Omental fat pad (tissue), 4 donors: ENCODE measurements at places on chromosomes 11 and 22. TPM values are rescaled to one million over a fixed set of nuclear protein-coding genes. Genes with fewer than 3 reads are reported as not detected.

DNA sequence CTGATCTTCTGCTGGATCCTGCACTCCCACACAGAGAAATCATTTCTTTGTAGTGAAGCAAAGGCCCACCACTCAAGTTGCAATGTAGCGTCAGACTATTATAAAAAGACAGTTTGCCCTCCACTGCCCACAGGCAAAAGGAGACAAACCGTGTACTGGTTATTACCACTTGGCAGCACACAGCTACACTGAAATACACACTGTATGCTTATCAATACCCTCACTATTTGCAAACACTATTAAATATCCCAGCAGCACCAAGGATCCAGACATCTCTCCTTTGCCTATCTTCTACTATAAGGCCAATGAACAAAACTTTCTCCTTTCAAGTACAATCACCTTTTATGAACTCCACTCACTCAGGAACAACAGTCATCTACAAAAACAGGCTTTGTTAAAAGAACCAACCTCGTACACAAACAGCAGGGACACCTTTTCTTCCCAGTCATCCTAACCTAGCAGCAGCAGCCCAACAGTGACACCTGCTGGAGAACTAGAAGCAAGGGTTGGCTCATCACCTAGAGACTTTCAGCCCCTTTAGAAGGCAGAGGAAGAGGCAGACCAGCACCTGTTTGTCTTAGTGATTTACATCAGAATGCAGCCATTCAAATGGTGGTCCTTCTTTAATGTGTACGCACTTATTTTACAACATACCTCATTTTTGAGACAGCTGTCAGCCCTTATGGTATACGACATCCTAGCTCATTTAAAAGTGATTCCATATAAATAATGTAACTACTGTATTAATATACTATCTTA, 56.1 kb downstream of the AMBRA1 start:
- no peak for DNase-seq

DNA sequence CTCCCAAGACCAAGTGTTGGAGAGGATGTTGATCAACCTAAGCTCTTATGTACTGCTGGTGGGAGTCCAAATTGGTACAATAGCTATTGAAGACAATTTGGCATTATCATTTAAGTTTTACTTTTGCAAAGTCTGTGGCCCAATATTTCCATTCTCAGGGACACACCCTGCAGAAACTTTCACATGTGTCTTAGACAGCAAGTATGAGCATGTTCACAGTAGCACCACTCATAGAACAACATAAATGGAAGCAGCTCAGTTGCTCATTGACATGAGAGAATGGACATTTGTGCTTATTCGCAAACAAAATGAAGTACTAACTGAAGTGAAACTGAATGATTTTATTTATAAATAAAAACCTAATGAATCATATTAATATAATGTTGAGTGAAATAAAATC, 135.5 kb downstream of the NOX4 start:
- no peak for DNase-seq

DNA sequence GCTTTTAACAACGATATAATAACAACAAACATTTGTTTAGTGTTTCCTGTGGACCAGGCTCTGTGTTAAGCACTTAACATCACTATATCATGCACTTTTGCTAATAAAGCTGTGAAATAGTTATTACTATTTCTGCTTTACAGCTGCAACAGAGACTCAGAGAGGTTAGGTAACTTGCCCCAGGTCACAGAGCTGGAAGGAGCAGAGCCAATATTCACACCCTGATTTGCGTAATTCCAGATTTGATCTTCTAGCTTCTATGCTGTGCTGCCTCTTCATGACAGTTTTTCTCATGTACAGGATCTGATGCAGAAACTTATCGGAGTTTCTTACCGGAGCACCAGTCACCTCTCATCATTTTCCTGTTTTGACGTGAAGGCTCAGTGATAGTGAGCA, 33.6 kb upstream of the EHF start:
- DNase-seq = no peak

DNA sequence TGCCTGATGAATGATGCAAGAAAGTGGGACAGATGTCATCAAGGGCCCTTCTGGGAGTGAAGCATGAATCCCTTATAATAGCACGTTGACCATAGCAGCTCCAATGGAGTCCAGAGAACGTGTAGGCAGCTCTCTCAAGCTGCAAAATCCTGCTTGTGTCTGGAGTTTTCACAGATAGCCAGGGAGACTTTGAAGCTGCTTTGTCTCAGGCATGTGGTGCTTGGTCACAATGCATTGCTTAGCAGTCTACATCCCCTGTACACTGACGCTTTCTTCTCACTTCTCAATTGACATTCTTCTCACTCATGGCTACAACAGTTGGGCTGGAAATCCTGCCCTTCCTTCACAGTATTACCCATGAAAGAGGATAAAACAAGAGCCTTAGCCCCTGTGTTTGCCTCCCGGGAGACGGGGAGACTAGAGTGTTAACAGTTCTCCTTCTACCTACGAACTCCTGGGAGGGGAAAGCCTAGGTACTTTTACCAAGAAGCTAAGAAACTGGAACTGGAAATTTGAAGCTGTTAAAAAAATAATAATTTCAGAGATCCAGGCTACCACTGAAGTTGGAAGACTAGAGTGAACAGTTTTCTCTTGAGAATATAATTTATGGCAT, 20.7 kb upstream of the MMP7 start:
- DNase-seq = no peak

DNA sequence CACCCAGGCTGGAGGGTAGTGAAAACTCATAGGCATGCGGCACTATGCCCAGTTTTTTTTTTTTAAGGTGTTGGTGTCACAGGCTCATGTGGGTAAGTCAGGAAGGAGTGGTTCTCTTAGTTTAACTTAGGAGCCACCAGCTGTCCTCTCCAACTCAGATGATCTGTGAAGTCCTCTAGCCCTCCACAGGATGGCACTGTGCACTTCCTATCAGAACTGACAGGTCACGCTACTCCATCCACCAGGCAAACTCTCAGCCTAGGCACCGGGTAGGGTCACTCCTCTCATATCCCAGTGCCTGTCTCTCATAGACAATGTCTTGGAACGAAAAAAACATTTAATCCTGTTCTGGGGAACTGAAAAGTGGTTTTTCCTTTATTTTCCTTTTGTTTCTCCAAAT, 16.5 kb downstream of the NAP1L4 start:
- no peak for DNase-seq

DNA sequence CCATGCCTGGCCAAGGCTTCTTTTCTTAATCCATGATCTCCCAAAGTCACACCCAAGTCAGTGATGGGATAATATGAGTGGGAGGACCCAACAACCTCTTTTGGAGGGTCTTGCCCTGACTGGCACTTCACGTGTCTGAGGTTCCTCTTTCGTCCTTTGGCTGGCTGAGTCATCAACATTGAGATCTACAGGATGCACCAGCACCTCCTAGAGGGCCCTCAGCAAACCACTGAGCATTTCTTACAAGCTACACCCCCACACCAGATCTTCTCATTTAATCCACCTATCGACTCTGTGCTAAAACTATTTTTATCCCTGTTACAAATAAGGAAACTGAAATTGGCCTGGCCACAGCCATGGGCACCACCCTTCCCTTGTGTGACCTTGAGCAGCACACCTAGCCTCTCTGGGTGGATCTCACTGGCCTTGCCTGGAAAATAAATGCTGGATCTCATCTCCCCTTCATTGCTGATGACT, 63.4 kb downstream of the FLI1 start:
- DNase-seq = no peak

Gene GRAP2
- 5.3 TPM for total RNA-seq

DNA sequence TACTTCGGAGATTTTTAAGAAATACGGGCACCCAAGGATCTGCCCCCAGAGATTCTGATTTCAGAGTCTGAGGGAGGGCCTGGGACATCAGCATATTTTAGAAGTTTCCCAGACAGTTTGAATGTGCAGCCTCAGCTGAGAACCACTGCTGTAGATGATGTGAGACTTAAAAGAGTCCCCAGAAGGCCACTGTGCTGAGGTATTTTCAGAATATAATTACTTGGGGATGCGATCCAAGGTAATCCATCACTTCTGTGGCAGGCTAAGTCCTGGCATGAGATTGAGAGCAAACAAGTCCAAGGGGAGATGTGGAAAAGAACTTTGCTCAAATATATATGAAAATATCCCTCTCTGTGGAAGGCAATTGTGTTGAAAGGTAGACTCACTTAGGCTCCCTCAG, 48.3 kb upstream of the AMOTL1 start:
- no peak for DNase-seq

DNA sequence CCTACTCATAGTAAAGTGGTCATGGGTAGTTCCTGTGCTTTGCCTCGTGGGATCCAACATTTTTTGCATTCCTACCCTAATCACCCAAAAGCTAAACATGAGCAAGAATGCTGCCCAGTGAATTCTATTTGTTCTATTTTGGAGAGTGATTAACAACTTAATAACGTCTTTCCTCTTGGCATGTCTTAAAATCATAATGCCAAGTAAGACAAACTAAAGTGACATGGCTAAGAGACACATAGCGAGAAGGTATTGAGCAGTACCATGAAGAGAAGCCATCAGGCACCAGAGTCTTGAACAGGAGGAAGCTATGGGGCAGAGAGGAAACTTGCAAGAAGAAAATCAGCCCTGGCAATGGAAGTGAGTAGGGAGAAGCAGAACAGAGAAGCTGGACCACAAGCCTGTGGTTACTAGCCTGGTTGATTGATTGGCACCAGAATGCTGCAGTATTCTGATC, 32.0 kb downstream of the EXPH5 start:
- DNase-seq = no peak

DNA sequence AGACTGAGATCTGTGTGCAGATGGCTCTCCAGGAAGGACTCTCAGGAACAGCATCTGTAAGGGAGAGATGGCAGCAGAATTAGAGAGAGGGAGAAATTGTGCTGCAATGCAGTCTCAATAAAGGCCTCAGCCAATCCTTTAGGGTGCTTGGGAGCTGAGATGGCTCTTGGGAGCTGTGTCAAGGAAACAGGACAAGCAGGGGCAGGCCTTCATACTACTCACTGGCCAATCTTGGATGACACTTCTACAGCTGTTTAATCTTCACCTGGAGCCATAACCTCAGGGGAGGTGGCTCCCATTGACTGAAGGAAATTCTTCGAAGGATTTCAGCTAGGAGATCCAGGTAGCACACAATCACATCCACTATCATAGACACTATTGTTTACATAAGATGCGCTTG, 10.0 kb downstream of the OR5B21 start:
- no peak for DNase-seq

Gene OR4C46
- total RNA-seq = not detected

- DNase-seq = no peak
Measured at GRCh38 chr11:12693479-12694182, 19.4 kb downstream of the TEAD1 start.

DNA sequence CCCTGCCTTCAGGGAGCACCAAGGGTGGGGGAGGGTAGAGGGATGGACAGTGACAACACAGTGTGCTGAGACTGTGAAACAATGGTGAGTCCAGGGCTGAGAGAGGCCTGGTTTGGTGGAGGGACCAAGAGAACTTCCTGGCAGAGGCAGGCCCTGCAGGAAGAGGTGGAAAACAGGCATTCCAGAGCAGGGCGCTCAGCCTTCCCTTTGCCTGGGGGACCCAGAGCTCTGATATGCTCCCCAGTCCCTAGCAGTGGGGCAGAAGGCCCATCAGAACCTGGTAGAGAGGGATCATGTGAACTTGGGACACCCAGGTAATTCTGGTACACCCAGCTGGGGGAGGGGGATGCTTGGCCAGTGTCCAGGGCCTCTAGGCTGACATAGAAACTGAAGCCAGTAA, 17.2 kb upstream of the UVRAG start:
- no peak for DNase-seq

DNA sequence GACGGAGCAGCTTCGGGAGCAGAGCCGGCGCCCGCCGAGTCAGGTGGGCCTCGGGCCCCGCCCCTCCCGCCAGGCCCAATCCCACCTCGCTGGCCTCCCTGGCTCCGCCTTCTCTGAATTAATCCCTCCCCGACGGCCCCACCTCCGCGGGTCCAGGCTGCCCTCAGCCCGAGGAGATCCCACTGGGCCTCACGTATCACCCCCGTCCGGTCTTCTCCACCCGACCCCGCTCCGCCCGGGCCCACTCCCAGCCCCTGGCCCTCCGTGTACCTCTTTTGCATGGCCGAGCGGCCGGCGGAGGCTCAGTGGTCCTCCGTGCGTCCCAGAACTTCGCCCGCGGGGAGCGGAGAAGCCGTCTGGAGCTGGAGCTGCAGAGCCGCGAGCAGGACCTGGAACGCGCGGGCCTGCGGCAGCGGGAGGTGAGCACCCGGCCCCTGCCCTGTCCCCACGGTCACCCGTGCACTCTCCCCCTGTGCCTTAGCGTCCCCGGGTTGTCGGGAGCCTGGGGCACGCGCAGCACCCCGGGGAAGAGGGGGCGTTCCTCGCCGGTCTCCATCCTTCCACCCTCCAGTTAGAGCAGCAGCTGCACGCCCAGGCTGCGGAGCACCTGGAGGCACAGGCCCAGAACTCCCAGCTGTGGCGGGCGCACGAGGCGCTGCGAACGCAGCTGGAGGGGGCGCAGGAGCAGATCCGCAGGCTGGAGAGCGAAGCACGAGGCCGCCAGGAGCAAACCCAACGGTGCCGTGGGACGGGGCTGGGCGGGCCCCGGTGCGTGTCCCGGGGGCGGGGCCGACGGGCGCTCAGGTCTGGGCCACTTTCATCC, 2.2 kb upstream of the CD151 start:
- no peak for DNase-seq

DNA sequence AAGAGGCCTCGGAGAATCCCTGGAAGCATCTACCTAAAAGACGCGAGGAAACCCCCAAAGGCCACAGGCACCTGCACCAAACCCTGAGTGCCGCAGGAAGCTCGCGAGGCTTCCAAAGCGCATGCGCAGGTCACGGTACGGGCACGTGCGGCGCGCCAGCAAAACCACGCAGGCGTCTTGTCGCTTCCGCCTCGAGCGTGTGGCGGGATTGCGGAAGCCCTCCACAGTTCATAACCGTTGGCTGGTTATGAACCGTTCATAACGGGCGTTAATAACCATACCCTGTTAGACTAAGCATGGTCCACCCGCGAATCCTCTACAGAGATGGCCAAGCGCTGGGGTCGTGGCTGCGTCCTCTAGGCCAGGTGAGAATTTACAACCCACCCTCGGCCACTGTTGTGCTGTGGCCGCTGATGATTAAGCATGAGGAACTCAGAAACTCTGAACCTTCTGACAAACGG, 46.4 kb downstream of the MORC2 start:
- no peak for DNase-seq

Gene KCNE3
- 10.1 TPM for total RNA-seq

Gene PYGM
- 25.9 TPM for total RNA-seq

- DNase-seq = no peak
Measured at GRCh38 chr11:95547976-95548375, 241.6 kb downstream of the FAM76B start.

DNA sequence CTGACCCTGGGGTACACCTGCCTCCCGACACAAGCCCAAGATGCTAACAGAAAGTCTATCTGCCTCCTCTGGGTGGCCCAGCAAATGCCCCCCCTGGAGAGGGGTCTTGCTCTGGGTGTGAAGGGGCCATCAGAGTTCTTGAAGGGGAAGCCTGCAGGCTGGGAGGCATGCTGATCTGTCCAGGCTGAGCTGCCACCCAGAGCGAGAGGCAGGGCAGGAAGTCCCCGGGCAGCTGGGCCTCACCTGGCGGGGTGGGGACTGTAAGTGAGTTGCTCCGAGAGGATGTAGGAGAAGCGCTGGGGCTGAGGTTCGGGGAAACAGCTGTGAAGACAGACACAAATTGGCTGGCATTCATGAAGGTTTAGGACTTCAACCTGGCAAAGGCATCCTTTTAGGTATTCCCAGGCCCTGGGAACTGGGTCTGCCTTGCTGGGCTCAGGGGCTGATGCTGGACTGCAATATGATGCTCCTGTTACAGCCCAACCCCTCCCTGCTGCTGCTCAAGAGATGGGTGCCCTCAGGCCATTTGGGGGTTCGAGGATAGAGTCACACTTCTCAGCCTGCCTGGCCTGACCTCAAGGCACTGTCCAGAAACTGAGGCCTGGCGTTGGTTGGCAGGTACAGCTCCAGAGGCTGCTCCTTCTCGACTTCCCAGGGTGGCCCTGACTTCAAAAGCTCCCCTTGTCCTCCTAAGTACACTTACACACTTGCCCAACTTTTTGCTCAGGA, 60.2 kb upstream of the LYVE1 start:
- DNase-seq = no peak
